ENCODE measurements at places on chromosomes 12 and 14.

DNA sequence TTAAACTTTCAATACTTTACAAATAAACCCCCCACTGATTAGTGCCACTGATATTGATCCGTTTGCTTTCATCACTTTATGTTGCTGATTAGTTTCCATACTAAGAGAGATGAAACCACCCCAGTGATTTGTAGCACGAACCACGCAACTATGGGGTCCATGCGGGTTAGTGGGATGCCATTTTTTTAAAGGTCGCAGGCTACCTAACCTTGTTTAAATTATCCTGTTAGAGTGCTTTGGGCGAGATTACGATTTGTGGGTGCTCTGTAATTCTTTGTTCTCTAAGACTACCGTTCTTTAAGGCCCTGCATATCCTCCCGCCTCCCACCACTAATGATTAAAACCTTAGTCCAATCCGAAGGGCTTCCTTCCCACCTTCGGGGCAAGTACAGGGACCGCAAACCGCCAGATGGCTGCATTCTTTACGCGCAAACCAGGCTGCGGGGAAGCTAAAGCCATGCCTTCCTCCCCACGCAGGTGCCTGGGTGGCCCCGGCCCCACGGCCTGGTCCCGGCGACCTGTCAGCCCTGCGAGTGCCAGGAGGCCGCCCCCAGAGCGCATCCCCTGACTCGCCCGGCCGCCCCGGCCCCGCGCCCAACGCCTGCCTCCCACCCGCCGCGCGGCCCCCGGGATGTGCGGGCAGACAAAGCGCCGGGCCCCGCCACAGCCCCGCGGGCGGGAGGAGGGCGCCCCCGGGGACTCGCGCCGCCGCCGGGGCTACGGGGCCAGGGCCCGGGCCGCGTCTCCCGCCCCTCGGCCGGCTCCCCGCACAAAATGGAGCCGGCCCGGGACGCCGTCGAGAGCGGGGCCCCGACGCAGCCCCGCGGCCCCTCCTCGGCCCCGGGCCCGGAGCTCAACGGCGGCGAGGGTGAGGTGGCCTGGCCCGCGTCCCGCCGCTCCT is 759 bp downstream of the NFYB start:
- DNase-seq, result no peak

DNA sequence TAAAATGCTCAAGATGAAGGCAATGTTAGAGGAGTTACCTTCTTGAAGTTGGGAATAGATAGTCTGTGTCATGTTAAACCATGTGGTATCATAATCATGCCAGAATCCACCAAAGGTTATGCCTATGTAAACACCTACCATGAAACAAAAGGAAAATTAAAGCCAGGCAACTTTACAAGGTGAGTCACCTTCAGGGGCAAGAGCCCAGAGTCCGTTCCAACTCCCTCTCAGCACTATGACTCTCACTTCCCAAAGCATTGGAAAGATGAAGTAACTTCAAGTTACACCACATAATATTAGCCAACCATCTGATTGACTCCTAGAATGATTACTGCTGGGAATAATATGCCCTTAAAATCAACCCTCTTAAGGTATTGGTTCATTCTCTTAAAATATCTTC is 38.5 kb downstream of the CATSPERB start:
- no peak for DNase-seq

DNA sequence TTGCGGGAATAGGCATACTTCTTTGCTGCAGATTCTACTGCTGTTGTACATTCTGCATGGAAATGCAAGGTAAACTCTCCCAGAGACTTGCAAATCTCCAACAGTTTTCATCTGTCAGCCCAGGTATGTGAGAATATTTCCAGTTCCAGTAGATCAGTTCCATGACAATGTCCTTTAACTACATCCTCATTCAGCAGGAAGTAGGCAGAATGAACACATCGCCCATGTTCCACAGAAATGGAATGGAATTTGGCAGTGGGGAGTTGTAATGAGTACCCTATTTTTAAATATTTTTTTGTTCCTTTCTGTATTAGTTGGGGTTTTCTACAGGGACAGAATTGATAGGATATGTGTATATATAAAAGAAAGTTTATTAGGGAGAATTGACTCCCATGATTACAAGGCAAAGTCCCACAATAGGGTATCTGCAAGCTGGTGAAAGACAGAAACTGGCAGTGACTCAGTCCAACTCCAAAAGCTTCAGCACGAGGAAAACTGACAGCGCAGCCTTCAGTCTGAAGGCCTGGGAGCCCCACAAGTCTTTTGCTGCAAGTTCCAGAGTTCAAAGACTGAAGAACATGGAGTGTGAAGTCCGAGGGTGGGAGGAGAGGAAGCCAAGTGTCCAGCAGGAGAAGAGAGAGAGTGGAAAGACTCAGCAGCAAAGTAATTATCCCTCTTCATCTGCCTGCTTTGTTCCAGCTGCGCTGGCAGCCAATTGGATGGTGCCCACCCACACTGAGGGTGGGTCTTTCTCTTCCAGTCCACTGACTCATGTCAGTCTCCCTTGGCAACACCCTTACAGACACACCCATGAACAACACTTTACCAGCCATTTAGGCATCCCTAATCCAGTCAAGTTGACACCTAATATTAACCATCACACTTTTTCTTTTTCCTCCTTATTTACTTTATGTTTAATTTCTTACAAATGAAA is 110.4 kb upstream of the SCAF11 start:
- DNase-seq, result no peak

- no peak for DNase-seq
These were observed 13.1 kb upstream of the CLEC7A start for GRCh38 chr12:10142976-10143589.

DNA sequence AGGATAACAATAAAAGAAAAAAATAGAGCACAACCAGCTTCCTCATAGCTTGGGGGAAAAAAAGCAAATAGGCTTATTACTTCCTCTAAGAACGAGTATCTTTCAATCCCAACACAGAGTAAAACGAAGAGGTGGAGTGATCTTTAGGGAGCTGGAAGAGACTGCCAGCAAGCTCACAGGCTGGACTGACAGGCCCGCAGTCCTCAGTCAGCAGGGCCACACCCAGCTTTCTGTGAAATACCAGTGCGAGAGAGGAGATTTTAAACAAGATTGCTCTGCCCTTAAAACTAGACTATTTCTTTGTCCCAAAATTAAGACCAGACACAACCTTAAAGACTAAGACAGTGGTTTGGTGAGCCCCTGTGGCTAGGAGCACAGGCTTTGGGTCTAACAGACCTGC is 32.9 kb downstream of the SETD3 start:
- DNase-seq, result no peak
